Mesenteric fat pad (tissue), 1 donor: ENCODE measurements at places on chromosomes 4 and X. TPM values are rescaled to one million over a fixed set of nuclear protein-coding genes. Genes with fewer than 3 reads are reported as not detected.

- DNase-seq = no peak
Measured at GRCh38 chr4:27024805-27025204, 164.2 kb downstream of the STIM2 start.

GRCh38 chrX:2401590-2402360 lies 99.0 kb downstream of the DHRSX start:
- no peak for DNase-seq

DNA sequence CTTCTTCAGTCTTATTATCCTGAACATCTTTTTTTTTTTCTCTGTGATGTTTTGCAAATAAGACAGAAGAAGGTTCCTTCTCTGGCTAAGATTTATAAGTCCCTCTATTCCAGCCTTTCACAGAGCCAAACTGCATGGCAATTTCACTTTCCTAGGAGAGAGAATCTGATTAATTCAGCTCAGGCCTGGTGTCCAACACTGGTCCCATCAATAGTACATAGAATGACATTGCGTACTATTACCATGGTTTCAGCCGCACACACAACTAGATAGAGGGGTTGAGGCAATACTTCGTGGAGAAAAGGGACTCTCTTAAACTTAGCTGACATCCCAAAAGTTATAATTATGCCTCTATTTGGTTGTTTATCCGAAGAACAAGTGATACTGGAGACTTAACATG lies 18.5 kb downstream of the DCAF8L2 start:
- no peak for DNase-seq

DNA sequence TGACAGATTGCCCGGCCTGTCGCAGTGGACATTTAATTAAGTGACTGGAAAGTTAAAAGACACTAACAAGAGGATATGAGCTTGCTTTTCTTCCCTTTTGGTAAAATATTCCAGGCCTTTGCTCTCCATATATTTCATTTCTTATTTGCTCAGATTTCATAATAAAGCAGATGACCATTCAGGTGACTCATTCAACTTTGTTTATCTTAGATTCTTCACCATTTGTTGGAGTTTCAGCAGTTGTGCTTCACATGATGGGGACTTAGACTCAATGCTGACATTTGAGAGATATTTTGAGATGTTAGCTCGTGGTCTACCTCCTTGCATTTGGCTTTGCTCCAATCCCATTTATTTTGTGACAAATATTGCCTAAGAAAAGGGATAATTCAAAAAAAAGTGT lies 312.2 kb downstream of the ARHGAP24 start:
- DNase-seq = no peak

- no peak for DNase-seq
Measured at GRCh38 chr4:185317880-185318279, 77.8 kb downstream of the LRP2BP start.

DNA sequence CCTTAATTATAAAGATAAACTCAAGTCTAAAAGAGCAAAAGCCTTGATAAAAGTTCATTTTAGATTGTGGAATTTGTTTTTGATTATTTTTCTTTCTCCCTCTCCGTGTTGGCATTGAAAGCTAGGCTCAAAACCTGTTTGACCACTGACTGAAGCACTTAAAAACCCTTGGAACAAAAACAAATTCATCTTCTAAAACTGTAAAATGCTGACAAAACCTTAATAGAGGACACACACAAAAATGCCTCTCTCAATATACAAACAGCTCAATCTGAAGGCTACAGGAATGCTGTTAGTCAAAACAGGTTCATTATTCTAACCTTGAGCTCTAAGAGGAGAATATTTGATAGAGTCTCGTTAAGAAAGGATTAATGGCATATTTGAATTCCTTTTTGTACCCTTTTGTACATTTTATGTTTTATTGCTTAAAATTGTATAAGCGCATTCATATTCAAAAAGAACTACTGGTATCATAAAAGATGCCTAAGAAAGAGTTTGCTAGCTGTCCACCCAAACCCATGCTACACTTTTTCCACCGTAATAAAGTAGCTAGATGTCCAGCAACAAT lies 74.3 kb upstream of the NAP1L5 start:
- DNase-seq = no peak

DNA sequence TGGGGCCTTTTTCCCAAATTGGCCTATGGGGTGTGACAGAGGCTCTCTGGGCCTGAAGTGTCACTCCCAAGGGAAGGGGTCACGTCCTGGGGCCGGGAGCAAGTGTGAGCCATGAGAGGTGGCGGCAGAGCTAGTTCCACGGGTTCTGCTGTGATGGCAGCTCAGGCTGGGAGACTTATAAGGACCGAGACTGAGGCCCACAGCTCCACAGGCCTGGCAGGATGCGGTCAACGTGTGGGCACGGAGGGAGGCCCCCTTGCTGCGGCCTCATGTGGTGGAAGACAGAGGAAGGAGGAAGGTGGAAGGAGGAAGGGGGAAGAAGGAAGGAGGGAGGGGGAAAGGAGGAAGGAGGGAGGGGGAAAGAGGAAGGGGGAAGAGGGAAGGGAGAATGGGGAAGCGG lies 7.2 kb upstream of the CPLX1 start:
- DNase-seq = no peak

- no peak for DNase-seq
Measured at GRCh38 chrX:20715176-20715575, 448.5 kb upstream of the RPS6KA3 start.

- DNase-seq = no peak
Measured at GRCh38 chr4:13313856-13314255, 170.3 kb downstream of the RAB28 start.

GRCh38 chr4:94653095-94653649 lies 104.6 kb upstream of the BMPR1B start:
- no peak for DNase-seq

DNA sequence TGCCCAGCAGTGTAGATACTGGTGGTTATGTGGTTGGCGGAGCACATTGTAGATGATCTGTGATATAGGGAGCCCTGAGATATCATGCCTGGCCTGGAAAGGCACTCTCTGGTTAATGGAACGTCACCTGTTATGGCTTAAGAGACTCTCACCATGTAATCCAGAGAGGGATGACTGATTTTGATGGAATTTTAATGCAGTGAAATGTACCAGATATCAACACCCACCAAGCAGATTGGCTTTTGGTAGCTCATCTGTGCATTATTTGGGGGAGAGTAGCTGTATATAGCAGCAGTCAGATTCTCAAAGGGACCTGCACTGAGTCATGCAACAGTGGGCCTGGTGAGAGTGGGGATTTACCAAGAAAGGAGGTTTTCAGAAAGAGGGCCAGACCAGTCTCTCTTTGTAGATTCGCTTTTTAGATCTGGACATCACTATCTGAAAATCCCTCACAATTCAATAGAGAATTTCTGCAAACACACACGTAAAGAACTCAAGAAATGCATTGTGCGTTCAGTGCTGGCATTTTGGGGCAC lies 17.3 kb downstream of the TSC22D3 start:
- no peak for DNase-seq

Gene MMRN1
- total RNA-seq = 16.7 TPM

Gene ADGRL3
- total RNA-seq = 5.9 TPM

Gene SMC1A
- total RNA-seq = 50.6 TPM

Gene GNRHR
- not detected for total RNA-seq

Gene GDPD2
- total RNA-seq = not detected

Gene PRKX
- 23.1 TPM for total RNA-seq

Gene KLB
- total RNA-seq = 7.4 TPM
